Activated T-cell treated with anti-CD3 and anti-CD28 coated beads for 1 hour (primary cell): ENCODE measurements at places on chromosomes 6 and 20.

DNA sequence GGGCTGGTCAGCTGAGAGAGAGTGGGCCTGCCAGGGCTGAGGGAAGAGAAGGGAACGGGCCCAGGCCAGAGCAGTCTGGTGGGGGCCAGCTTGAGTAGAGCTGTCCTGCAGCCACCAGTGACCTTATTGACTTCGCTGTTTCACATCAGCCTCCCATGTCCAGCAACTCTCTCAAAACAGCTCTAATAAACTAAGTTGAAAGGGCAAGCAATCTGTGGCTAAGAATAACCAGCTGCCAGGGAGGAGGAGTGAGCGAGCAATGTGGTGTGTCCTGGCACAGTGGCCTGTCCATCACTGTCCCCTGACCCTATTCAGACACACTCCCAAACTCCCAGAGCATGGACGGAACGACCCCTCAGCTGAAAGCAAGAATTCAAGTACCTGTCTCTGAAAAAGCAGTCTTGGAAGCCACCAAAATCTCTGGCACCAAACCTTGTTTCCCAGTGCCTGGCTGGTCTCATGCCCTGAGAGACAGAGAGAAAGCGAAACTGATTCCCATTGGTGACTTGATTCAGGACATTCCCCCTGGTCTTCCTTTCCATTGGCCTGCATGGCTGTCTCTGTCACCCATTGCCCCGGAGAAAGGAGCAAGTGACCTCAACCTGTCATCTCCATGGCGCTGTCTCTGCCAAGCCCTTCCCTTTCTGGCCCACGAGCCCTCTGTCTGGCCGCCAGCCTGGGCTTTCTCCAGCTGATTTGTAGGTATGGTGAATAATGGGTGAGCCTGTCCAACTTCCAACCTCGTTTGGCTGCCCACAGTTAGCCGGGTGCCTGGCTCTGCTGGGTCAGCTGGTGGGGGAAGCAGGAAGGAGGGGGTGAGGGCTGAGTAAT is at the start of gene DDO:
Gene DDO, minus strand, starts transcription at position 490 of the 831 bp plus-strand sequence. CDS start 2,113 bp downstream, outside the sequence.
- no peak for DNase-seq

DNA sequence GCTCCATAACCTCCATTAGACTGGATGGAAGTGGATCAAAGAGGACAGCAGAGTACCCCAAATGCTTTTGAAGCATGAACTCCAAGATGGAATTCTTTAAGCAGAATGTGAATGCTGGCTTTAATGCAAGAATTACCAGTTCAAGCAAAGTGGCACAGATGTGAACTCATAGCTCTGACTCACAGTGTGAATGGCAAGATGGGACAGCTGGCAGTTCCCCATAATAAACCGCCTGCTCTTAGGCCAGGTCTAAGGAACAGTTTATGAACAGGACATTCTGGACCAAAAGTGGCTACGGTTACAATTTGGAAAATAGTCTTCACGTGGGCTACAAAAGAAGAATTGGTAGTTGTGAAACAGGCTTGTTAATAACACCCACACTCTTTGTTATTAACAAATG is 76.5 kb downstream of the SPTLC3 start:
- no peak for DNase-seq

DNA sequence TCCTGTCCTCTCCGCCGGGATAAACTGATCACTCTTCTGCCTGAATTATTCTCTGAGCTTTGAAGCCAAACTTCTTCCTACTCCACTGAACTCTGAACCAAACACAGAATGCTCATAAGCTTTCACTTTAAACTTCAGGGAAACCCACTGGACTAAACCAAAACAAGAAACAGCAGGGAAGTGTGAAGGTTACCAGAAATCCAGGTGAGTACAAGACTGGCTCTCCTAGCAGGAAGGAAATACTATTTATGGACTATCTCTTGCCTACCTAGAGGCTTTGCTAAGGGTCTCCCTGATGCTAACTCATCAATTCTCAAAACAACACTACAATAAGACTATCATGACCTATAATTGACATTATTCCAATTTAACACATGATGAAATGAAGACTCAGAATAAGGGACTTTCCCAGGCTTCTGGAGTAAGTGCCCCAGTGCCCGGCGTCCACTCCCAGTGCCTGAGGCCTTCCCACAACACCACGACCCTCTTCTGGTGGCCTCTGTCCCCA is 145.0 kb downstream of the ZDHHC14 start:
- no peak for DNase-seq

- no peak for DNase-seq
Observed at GRCh38 chr6:157770946-157771345, 52.1 kb upstream of the SNX9 start.

DNA sequence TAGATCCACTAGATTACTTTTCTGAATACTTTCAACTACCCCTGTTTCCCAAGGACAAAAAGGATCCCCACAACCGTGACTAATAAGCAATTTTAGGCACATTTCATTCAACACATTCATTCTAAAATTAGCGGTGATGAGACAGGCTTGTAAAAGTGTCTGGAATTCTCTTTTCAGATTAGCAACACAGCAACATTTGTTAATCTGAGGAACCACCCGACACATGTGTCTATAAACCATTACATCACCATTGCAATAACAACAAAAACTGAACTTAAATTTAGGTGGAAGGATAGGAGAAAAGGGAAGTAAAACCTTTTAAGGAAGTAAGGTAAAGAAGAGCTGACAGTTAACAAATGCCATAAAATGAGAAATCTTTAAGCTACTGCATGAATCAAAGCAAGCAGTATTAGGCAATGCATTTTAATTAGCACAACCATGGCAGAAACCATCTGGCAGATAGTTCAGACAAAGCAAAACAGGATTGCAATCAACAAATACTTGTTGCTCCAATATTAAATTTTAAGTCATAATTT is 49.1 kb downstream of the MAP3K7 start:
- DNase-seq, result no peak

DNA sequence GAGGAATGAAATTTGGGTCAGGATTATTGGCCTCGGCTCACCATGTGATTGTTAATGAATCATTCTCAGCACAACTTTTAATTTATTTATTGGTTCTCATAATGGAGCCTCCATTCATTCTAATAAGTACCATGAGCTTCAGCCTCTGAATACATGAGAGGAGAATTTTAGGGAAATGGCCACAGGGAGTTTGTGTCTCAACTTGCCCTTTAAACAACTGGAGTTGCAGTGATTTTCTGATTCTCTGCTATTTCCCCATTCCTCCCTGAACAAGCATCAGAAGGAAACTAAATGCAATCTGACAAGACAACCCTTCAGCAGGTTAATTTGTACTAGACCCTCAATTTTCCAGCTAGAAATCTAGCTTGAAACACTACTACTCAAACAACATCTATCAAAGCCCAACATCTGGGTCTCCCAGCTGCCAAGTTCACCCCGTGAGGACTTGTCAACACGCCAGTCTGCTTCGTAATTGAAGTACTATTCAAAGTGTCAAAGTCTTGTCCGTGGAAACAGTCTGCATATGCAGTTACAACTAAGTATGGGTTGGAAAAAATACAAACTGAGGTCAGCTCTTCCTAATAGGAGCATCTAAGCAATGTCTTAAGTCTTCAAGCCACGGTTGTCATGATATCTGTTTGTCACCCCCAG is 235.4 kb downstream of the CDH4 start:
- DNase-seq, result no peak

- no peak for DNase-seq
Observed at GRCh38 chr6:155542036-155542435, 86.4 kb upstream of the NOX3 start.

GRCh38 chr6:97524811-97525210 is 241.8 kb upstream of the MMS22L start:
- no peak for DNase-seq

DNA sequence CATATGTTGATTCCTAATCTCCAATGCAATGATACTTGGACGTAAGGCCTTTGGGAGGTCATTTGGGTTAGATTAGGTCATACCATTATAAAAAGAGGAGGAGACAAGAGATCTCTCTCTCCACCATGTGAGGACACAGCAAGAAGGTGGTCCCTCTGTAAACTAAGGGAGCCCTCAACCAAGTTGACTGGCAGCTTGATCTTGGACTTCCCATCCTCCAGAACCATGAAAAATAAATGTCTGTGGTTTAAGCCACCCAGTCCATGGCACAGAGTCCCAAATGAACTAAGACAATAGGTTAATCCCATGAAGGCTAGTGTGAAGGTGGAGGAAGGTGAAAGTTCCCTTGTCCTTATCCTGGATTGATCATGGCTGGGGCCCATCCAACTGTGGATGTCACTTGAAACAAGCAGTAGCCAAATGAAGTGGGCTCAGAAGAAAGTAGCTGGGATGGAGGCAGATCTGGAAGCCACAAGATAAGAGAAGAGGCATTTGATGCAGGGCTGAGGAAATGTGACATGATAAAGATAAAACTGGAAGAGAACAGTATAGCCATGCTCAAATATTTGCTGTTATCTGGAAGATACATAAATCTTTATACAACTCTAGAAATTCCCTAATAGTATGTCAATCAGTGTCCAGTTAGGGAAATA is 99.9 kb downstream of the BANF2 start:
- no peak for DNase-seq

- no peak for DNase-seq
Observed at GRCh38 chr6:37620519-37620918, 77.2 kb downstream of the MDGA1 start.

GRCh38 chr20:37345339-37346235 is at the start of gene SRC:
Gene SRC (plus strand): TSS chr20:37346140. CDS start chr20:37384154, 38,014 bp downstream.
- peak; percentile 19 for DNase-seq

GRCh38 chr6:9315966-9316650 is 880.8 kb upstream of the SLC35B3 start:
- DNase-seq, result no peak

GRCh38 chr20:40562031-40562430 is 127.0 kb downstream of the MAFB start:
- DNase-seq, result no peak

GRCh38 chr6:144477396-144477795 is 192.3 kb downstream of the UTRN start:
- DNase-seq, result no peak

GRCh38 chr6:128118401-128118800 is 217.5 kb upstream of the THEMIS start:
- no peak for DNase-seq

DNA sequence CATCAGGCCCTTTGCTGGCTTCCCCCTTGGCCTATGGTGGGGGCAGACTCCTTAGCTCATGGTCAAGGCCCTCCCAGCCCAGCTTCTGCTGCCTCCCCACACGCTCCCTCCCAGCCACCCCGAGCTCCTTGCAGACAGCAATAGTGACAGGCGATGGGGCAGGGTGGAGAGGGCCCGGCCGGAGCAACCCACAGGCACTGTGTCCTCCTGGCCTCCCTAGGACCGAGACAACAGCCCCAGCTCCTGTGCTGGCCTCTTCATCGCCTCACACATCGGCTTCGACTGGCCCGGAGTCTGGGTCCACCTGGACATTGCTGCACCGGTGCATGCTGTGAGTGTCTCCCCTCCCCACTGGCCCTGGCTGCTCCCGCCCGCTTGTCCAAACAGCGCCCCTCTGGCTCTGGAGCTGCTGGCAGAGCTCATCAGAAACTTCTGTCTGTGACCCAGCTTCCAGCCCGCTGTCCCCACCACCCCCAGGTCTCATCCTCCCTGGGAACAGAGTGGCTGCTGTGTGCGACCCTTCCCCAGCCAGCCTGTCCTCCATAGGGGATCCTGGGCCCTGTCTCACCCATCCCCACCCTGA is 21.8 kb downstream of the NPEPL1 start:
- DNase-seq, result no peak

DNA sequence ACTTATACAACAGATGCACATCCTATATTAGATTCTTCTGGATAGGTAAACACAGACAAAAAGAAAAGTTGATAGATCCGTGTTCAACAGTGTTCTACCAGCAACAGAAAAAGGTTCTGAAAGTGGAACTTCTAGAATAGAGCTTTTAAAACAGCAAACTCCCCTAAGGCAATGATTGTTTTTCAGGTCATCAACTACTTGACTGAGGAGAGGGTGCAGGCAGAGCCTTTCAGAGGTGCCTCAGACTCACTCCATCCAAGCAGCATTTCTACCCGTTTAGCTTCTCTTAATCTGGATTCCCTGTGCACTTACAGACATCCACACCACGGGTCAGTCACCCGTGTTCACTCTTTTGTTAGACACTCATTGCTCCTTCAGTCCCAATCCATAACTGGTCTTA is 28.9 kb downstream of the FYN start:
- DNase-seq, result no peak

GRCh38 chr20:57369596-57369995 is 18.5 kb downstream of the RAE1 start:
- no peak for DNase-seq

DNA sequence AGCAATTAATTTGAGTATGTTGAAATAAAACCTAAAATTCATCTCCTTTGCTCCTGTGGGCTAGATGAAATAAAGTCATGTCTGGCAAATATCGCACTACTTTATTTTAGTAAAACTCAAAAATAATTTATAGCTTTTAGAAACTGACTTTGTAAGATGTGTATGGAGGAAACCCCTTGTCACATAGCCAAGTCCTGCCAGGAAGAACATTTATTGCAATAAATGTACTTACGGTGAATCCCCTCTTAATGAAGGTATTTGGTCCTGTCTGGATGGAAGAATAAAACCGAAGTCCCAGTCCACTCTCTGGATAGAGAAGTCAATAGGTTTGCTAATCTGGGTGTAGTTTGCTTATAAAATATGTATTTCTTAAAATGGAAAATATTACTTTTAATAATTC is 1226.8 kb upstream of the MAP3K7 start:
- DNase-seq, result no peak

GRCh38 chr6:126447367-126447766 is 107.5 kb downstream of the CENPW start:
- no peak for DNase-seq

GRCh38 chr6:134722200-134722870 is 227.6 kb downstream of the ALDH8A1 start:
- no peak for DNase-seq

- no peak for DNase-seq
Observed at GRCh38 chr6:12190252-12190651, 99.9 kb upstream of the EDN1 start.

DNA sequence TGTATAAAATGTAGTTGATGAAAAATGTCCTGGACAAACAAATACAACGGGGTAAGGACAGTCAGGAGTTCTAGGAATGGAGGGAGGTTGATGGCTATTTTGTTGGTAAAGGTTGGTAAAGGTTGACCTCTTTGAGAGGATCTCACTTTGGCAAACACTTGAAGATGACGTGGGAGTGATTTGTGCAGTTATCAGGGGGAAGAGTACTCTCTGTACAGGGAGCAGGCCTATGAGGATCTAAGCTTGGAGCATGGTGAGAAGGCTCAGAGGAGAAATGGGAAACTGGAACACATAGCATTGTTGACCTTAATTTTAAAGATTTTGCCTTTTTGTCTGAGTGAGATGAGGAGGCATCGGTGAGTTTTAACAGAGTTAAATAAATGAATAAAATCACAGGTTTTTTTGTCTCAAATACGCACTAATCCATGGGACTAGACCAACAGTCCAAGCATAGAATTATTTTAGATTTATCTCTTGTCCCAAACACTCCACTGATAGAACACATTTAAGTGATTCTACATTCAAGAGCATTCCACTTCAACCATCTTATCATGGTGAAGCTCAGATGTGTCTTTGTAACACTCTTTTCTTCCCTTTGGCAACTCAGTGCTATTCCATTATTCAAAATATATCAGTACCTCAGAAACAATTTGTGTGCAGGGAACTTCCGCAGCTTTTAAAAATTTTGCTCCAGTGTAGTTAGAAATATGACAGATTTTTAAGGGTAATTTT is 5.7 kb downstream of the LAMA2 start:
- DNase-seq, result no peak
